Muscle of back (tissue), 13 donors: ENCODE measurements at places on chromosomes 2 and 18. TPM values are rescaled to one million over a fixed set of nuclear protein-coding genes. Genes with fewer than 3 reads are reported as not detected.

CRYGD gene
- not detected for polyA plus RNA-seq

CHRNG gene
- polyA plus RNA-seq = 81.7 TPM

DNA sequence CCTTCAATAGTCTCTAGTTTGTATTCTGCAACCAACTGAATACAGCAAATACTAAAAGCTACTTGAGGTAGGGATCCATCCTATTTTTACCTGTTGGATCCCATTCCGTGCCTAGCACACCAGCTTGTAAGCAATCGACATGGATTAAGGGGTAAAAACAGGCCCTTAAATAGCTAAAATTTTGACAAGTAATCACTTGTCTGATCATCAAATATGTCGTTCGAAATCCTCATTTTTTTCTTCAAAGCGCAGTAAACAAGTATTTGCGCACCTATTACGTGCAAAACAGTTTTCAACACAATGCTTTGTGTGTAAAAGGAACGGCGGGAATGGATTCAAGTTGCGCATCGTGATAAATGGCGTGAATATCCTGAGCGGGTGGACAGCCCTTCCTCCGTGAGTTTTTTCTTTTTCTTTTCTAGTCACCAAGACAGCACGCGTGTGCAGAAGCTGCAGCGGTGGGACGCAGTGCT lies 1.4 kb upstream of the ACVR2A start:
- no peak for DNase-seq

DNA sequence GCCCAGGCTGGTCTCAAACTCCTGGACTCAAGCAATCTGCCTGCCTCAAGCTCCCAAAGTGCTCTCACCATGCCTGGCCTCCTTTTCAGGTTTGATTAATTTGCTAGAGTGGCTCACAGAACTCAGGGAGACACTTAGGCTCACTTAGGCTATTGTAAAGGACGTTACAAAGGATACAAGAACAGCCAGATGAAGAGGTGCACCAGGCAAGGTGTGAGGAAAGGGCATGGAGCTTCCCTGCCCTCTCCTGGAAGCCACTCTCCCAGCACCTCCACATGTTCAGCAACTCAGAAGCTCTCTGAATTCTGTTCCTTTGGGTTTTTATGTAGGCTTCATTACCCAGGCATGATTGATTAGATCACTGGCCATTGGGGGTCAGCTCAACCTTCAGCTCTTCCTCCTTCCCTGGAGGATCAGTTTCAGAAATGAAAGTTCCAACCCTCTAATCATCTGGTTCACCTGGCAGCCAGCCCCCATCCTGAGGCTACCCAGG lies 78.7 kb upstream of the RGPD5 start:
- no peak for DNase-seq

DNA sequence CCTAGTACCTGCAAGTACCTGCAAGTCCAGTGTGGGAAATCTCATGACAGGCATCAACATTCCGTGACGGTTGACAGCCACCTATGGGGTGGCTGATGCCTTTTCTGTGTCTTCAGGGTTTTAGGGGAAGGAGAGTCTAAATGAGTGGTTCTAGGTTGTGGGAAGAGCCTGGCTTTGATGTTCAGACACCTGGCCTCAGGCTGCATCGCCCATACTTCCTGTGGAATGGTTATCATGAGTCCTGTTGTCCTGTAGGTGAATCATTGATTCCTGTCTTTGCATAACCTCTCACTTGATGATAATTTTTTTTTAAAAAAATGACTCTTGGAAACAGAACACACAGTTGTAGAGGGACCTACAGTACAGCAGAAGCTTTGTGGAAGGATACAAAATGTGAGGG lies 108.9 kb downstream of the NEDD4L start:
- DNase-seq = no peak
